ENCODE measurements at places on chromosomes 7 and 10.

DNA sequence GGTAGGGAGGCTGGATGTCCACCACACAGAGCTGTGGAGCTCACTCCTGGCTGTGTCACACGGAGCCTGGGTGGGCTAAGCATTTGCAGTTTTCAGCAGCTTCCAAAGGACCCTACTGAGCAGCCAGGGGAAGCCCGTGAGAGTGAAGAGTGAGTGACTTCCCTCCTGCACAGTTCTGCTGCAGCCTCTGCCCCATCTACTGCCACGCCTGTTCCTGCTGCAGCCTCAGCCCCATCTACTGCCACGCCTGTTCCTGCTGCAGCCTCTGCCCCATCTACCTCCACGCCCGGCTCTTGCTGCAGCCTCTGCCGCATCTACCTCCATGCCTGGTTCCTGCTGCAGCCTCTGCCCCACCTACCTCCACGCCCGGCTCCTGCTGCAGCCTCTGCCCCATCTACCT, 12.2 kb downstream of the ADAM8 start:
- peaks cover 14% of the 10 kb centered on the region for H3K27me3 ChIP-seq
- no peak overlapping the region for H3K4me3 ChIP-seq
- no peak for DNase-seq
- no peak overlapping the region for H3K27ac ChIP-seq
- no peaks in the 10 kb centered on the region for H3K4me1 ChIP-seq

DNA sequence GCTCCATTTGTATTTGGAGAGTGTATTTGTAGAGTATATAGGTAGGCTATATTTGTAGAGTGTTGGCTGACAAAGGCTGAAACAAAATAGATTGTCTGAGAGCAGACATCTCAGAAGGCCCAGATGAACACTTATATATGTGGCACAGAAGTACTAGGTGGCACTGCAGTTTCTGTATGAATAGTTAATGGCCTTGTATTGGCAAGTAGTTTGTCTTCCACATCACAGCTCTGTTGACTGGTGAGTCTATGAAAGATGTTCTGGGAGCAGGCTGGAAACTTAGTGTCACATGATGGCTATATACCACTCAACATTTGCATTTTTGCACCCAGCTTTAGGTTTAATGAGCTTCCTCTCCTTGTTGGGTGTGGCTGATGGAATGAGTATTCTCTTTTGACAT, 51.9 kb downstream of the CCNY start:
- peaks cover 7% of the 10 kb centered on the region for H3K27me3 ChIP-seq
- peaks cover 65% of the 10 kb centered on the region for H3K4me1 ChIP-seq
- H3K36me3 ChIP-seq: peaks cover 42% of the 10 kb centered on the region
- peak overlapping the region; percentile 57 for H3K27ac ChIP-seq
- H3K4me3 ChIP-seq: no peak overlapping the region

DNA sequence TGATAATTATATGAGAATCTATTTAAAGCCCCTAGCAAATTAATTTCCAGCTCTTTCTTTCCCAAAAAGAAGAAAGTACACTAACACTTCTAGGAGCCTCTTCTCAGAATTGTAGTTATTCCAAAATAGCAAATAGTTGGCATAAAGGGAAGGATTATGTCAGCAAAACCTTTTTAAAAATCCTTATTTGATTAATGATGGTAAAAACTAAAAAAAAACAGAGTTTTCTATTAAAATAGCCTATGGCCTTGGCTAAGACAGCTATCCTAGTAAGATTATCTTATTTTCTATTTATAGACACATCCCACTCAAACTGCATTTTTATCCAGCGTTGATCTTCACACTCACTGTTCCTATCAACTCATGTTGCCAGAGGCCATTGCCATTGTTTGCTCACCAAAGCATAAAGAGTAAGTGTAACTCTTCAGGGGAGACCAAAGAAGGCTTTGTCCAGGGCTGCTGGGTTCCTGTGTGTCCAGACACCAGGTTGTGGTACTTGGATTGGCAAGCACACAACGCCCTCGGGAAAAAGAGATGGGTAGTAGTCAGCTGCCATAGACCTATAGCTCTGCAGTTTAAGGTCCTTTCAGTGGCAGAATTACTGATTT, 31.5 kb downstream of the ACTA2 start:
- peaks cover 15% of the 10 kb centered on the region for H3K4me1 ChIP-seq
- H3K36me3 ChIP-seq: no peaks in the 10 kb centered on the region
- no peak for DNase-seq

GRCh38 chr10:110978204-110978603, 58.8 kb downstream of the SHOC2 start:
- peaks cover 4% of the 10 kb centered on the region for H3K4me1 ChIP-seq
- peaks cover 7% of the 10 kb centered on the region for H3K36me3 ChIP-seq
- no peak overlapping the region for H3K4me3 ChIP-seq

DNA sequence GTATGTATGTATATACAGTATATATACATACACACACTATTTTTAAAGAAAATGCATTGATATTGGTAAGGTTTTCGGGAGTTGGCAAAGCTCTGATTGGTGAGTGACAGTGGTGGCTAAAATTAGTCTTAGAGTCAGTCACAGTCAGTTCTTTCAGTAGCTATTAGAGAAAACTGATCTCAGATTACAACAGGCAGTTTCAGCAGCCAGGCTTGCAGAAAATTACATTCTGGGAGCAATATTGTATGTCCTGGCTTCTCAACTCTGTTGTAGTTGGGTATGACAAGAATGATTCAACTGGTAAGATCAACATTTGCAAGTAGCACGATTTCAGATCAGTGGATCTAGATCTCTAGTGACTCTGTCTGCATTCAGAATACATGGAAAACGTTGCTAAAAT, 897.9 kb upstream of the AUTS2 start:
- no peak for DNase-seq
- no peak overlapping the region for H3K27ac ChIP-seq
- H3K4me1 ChIP-seq: no peaks in the 10 kb centered on the region
- no peak overlapping the region for H3K4me3 ChIP-seq

DNA sequence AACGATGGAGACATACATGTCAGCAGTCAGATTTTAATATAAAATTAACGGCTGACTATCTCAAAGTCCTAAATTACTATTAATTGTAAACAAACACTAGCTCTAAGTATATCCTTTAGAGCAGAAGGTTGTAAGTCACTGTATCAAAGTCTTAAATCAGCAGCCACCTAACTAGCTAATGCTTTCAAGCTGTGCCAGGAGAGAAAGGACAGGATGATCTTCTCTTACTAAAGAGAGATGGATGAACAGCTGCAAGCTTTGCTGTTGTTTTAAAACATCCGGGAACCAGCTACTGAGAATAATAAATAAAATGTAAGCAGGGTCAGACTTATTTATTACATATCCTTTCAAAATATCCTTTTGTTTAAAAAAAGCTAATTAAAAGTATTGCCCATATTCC, 24.0 kb upstream of the ABLIM1 start:
- peaks cover 1% of the 10 kb centered on the region for H3K27me3 ChIP-seq
- H3K4me1 ChIP-seq: peaks cover 17% of the 10 kb centered on the region
- no peak overlapping the region for H3K27ac ChIP-seq

DNA sequence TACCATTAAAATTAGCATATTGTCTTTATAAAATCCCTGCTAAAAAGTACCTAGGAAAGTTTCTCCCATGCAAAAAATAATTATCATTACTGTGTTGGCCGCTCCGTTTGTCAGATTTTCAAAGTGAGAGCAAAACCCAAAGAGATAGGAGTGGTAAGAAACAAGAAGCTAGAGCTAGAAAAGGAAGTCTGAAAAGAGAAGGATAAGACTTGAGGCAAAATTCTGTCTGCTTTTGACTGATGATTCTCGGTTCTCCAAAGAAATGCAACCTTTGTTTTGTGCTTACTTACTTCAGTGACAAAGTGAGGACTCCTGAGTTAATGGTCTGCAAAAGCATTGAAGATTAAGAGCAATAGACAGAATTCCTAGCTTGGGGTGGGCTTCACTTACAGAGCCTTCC, 33.3 kb upstream of the CAPZA2 start:
- no peak overlapping the region for H3K27ac ChIP-seq
- H3K27me3 ChIP-seq: peaks cover 3% of the 10 kb centered on the region
- H3K4me1 ChIP-seq: no peaks in the 10 kb centered on the region
- no peaks in the 10 kb centered on the region for H3K36me3 ChIP-seq
- no peak for DNase-seq

DNA sequence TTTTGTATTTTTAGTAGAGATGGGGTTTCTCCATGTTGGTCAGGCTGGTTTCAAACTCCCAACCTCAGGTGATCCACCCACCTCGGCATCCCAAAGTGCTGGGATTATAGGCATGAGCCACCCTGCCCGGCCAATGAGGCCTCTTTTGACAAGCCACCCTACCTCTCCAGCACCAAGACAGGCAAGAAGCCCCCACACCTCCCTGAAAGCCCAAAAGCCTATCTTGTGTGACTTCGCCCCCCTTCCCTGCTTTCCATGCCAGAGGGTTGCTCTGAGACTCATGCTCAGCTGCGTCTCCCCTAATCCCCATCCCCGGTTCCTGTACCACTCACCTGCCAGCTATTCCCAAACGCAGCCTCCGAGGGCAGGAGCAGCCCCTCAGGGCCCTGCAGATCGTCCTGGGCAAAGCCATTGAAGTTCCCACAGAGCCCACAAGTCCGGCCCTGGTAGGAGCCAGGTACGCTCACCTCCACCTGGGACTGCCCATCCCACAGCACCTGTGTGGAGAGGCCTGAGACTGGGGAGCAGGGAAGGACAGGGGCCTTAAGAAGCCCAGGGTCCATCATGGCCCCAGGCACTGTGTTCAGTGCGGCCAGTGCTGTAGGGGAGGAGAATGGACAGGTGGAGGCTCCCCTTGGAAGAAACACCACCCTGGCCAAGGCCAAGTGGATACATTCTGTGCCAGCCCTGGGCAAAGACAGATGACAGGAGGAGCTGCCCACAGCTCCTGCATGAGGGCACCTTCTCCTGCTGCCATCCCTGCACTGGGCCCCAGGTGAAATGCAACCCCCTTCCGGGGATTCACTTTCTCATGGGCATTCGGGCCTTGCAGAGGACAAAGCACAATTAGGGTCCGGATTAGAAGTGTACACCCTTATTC, 15.8 kb downstream of the ATP6V1F start:
- no peak for DNase-seq
- no peaks in the 10 kb centered on the region for H3K4me1 ChIP-seq
- H3K27me3 ChIP-seq: peaks cover 7% of the 10 kb centered on the region
- no peak overlapping the region for H3K4me3 ChIP-seq
- H3K27ac ChIP-seq: no peak overlapping the region

- no peak overlapping the region for H3K4me3 ChIP-seq
- no peak overlapping the region for H3K27ac ChIP-seq
- DNase-seq: no peak
- H3K27me3 ChIP-seq: peaks cover 6% of the 10 kb centered on the region
- H3K4me1 ChIP-seq: no peaks in the 10 kb centered on the region
- H3K36me3 ChIP-seq: no peaks in the 10 kb centered on the region
These were observed 22.7 kb downstream of the SSC4D start for GRCh38 chr7:76386691-76387260.

- H3K27ac ChIP-seq: no peak overlapping the region
- peaks cover 2% of the 10 kb centered on the region for H3K27me3 ChIP-seq
- no peaks in the 10 kb centered on the region for H3K4me1 ChIP-seq
- H3K4me3 ChIP-seq: peak overlapping the region; percentile 89
These were observed 48.3 kb downstream of the NPVF start for GRCh38 chr7:25179771-25180591.

DNA sequence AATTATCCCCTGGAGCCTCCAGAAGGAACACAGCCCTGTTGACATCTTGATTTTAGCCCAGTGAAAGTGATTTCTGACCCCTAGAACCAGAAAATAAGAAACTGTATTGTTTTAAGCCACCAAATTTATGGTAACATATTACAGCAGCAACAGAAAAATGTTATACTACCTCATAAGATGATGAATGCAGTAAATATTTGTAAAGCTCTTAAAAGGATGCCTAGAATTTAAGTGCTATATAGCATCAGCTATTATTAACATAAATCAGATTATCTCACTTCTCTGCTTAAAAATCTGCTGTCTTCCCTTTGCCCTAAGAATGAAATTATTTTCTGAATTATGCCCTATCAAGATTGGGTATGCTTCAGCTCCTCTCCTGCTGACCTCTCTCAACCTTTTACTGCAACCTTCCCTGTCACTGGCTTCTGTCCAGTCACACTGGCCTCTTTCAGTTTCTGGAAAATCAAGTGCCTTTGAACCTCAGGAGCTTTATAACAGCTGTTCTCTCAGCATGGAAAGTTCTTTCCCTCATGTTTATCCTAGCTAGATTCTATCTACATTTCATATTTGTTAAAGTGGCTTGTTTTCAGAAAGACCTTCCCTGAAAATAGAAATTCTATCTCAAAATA, 78.9 kb downstream of the GPR37 start:
- H3K4me1 ChIP-seq: no peaks in the 10 kb centered on the region
- no peak for DNase-seq
- no peak overlapping the region for H3K27ac ChIP-seq

DNA sequence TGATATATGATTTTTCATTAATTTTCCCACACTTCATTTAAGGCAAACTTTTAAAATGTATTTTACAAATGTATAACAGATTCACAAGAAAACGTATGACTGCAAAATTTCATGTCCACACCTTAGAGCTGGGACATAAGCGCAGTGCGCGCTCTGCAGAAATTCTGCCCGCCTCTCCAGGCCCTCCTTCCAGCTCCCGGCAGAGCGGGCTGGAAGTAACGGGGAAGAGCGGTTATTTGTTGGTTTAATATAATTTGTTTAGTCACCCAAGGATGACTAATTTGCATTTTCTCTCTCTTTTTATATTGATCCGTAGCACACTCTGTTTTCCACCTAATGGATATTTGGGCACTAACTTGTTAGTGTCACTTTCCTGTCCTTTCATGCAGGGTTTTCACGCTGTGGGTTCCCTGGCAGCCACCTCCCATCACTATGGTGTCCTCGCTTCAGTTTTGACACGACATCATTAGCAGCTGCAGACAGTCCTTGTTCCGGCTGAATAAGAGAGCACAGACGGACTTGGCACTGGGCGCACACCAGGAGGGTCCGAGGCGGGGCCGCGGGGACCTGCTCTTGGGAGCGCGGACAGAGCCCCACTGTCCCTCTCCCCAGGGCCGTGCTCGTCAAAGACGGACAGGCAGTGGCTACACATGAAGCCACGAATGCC, 129.2 kb upstream of the SEC61G start:
- H3K36me3 ChIP-seq: no peaks in the 10 kb centered on the region
- peak; percentile 12 for DNase-seq
- peaks cover 3% of the 10 kb centered on the region for H3K27me3 ChIP-seq
- no peak overlapping the region for H3K27ac ChIP-seq
- H3K4me1 ChIP-seq: peaks cover 4% of the 10 kb centered on the region

GRCh38 chr10:49144058-49144720, 10.4 kb upstream of the FAM170B start:
- no peak overlapping the region for H3K27ac ChIP-seq
- H3K36me3 ChIP-seq: peaks cover 3% of the 10 kb centered on the region
- DNase-seq: no peak
- no peaks in the 10 kb centered on the region for H3K4me1 ChIP-seq

DNA sequence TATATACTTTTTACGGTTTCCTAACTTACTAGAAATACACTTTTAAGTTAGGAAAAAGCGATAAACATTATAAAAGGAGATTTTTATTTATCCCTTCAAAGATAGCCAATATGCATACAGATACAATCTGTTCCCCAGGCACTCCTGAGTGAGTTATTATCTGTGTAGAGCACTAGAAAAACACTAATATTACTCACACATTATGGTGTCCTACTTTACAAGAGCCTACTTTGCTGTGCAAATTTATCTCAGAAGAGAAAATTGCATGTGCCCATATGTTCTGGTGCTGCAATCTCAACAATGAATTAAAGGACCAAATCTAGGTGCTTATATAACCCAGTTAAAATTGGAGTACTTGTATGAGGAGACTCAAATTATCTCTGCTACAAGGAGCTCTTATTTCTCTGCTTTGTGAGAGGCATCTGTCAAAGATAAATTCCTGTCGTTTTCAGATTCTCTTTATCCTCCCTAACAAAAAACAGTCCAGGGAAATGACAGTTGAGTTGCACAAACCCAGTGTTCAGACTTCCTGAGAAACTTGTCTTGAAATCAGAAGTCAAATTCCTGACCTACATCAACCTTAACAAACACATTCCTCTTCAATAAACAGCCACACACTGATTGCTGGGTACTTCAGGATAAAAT, 28.9 kb downstream of the CPA1 start:
- H3K4me1 ChIP-seq: peaks cover 14% of the 10 kb centered on the region
- H3K27me3 ChIP-seq: no peaks in the 10 kb centered on the region
- peaks cover 4% of the 10 kb centered on the region for H3K36me3 ChIP-seq
- H3K4me3 ChIP-seq: no peak overlapping the region
